Activated CD4-positive, CD25-positive, alpha-beta regulatory T cell treated with anti-CD3 and anti-CD28 coated beads, Interleukin-2, amount 50 U/mL, for 16 hours (primary cell): ENCODE measurements at places on chromosomes 2 and 18.

DNA sequence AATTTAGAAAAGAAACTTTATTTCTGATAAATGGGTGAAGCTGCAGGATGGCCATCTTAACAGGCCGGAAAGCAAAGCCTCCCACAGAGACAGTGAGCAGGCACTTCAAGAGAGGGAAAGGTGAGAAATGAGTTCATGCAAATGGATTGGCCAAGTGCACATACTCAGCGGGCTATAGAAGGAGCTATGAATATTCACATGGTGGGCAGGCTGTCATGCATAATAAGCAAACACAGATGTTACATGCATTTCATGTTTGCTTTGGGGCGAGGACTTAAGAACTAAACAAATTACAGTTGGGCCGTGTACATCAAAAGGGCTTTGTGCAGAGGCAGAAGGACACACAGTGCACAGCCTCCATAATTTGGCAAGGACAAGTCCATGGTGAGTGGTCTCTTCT is 69.8 kb upstream of the MAL start:
- no peak for DNase-seq

DNA sequence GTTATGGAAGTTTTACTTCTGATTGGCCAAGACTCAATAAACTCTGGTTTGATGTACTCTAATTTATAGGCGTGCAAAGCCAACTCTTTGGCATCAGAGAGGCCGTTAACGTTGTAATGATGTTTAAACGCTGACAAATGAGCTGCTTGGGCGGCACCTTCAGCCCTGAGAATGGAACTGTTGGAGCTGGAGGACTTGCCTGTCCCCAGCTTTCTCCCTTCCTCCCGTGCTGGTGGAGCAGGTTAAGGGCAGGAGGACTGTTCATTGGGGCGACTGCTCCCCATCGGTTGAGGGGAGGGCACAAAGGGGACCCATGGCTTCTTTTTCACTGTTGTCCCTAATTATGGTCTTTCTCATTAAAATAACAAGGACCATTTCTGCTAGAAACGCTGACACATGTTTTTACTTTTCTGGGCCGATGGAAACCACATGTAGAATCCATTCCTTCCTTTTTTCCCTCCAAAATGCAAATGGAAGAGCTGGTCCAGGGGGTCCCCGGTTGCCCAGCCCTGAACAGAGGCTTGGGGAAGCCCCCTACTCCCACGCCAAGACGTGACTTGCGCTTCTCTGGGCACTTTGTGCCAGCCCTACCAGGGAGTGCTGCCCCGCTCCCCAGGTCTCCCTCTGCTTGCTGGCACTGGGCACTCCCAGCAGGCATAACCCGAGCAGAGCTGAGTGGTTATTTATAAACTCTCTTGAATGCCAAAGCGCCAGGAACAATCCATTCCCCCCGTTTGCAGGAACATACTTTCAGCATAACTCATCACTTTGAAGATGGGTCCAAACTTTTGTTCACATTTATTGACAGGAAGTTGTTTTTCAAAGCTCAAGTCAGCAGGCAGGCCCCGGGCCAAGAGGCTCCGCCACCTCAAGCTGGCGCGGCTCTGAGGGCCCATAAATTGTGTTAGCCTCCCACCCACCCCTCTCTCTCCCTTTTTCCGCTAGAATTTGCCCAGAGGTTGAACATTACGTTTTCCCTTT is 170.1 kb downstream of the ASB1 start:
- DNase-seq = no peak

GRCh38 chr2:210170196-210170445 is 1.1 kb downstream of the KANSL1L start:
- no peak for DNase-seq

DNA sequence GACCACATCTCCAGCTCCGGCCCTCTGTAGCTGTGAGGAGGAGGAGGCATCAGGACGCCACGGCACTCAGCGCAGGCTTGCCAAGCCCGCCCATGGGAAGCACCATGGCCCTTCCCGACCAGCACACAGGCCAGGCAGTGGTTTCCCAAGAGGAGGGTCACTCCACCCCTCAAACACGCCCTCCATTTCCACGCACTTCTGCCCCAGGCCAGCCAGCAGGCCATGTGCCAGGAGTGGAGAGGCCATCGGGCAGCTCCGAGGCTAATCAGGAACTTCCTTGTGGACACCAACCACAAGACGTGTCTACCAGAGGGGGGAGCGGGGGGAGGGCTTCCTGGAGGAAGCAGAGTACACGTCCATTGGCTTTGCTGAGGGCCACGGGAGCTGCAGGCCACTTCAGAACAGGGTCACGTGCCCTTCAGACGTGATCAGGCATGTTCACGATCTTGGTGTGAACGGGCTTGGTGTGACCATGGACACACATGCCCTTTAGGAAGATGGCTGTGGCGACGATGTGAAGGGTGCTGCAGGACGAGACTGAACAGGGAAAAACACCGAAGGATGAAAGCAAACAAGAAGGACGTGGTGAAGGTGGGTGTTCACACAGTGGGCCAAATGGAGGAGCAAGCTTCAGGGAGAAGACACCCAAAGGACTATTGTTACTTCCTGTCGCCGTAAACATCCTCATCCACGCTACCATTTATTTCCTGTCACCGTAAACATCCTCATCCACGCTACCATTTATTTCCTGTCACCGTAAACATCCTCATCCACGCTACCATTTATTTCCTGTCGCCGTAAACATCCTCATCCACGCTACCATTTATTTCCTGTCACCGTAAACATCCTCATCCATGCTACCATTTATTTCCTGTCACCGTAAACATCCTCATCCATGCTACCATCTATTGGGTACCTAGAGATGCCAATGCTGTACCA is 6.5 kb upstream of the MTERF4 start:
- no peak for DNase-seq

- DNase-seq = no peak
Measured at GRCh38 chr2:109238580-109238979, 109.6 kb downstream of the SH3RF3 start.

DNA sequence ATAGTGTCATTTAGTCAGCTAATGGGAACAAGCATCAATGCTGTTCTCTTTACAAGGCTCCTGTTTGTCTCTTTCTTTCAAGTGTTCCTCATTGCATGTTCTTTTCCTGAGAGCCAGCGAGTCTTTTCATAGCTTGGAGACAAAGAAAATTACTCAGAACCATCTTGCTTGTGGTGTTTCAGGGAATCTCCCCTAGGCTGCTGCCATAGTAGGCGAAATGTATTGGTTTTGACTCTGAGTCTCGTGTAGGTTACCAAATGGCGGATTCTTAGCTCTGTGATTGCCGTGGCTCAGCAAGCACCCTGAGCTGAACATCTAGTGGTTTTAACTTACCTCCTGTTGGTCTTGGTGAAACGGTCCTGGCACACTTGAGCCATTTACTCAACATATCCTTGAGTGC is 68.7 kb downstream of the RHBDD1 start:
- no peak for DNase-seq

DNA sequence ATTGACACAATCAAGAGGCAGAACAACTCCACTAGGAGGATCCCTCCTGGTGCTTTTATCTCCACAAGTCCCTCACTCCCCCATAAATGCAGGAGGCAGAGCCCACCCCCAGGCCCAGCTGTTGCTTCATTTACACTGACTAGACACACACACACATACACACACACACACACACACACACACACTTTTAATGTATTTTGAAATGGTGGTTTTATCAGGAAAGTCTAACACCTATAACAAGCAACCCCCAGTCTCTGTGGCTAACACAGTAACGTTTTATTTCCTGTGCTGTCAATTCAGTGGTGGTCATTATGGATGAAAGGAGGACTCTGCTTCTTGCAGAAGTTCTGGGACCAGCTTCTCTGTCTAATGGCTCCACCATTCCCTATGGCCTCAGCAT is 125.4 kb upstream of the FOSL2 start:
- DNase-seq = no peak

GRCh38 chr2:239039479-239039861 is 191.6 kb downstream of the TWIST2 start:
- no peak for DNase-seq

- DNase-seq = no peak
Measured at GRCh38 chr2:191983186-191983585, 136.3 kb upstream of the CAVIN2 start.

GRCh38 chr2:215841175-215841816 is 172.1 kb downstream of the MREG start:
- DNase-seq = no peak

DNA sequence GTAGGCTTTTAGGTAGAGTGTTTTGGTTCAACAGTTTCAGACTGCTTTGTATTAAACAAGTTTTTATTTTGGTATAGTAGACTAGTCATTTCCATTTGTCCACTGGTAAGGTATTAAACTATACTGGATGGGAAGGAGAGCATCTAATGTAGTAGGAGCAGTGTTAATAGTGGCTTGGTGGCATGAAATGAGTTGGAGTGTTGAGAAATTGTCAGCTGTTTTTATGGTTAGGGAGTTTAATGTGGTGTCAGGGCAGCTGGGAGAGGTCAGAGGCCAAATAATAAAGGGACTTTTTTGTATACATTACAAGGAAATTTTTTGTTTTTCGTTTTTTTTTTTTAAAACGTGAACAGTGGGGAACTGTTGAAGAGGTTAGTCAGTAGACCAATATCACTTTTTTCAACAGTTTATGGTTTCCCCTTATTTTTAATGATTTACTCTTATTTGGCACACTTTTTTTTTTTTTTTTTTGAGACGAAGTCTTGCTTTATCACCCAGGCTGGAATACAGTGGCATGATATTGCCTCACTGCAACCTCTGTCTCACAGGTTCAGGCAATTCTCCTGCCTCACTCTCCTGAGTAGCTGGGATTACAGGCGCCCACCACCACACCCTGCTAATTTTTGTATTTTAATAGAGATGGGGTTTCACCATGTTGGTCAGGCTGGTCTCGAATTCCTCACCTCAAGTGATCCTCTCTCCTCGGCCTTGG is 21.2 kb downstream of the ACTR3 start:
- no peak for DNase-seq

DNA sequence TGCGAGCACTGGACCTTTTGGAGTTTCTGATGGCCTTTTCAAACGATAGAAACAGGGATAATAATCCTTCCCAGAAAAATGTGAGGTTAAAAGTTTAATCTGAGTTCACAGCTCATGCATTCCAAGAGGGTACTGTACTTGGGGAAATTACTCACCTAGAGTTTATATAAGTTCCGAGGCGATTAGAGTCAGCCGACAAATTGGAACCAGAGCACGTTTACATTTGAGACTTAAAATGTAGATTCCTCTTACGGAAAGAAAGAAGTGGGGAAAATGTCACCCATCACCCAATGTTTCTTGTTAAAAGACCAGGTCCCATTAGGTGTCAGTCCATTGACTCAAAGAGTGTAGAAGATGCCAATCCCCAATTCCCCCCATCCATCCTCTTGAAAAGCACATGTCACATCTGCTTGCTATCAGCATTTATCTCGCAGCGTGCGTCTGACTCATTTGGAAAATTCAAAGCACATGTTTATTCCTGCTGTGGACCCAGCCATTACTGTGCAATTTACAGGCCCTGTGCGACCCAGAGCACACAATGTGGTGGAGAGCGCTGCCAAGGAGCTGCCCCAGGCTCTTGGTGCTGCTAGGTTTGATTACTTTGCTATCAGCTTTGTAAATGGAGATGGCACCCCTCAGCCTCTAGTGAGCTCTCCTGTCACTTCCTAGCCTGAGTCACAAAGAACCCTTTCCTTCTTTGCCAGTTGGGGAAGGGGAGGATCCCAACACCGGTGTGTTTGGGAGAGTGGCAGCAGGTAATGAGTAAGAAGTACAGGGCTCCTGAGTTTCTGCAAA is 104.8 kb downstream of the COLEC12 start:
- DNase-seq = no peak

DNA sequence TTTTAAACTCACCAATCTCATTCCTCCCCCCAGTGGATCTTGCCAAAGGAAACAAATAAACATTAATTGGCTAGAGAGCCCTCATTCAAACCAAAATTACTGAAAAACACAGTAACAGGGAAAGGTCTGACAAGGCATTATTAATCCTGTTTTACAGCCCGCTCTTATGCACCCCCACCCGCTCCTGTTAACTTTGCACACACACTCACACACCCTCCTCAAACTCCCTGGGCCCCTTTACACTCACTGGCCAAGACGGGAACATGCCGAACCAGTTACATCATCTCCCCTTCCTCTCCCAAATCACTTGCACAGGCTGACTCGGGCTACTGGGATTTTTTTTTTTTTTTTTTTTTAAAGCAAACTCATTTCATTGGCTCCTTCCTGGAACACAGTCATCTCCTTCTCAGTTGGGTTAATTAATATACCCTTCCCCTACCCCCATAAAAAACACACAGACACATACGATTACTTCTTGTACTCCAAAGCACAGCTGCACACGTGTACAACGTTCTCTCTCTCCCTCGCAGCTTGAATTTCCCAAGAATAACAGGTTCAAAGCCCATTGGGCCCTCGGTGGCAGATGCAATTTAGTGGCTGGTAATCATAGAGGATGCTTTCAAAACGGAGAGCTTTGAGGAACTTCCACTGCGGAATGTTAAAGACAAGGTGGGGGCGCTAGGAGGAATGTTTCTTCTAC is 31.8 kb downstream of the KLF7 start:
- DNase-seq = no peak

GRCh38 chr2:35933031-35933430 is 422.5 kb upstream of the CRIM1 start:
- DNase-seq = no peak

DNA sequence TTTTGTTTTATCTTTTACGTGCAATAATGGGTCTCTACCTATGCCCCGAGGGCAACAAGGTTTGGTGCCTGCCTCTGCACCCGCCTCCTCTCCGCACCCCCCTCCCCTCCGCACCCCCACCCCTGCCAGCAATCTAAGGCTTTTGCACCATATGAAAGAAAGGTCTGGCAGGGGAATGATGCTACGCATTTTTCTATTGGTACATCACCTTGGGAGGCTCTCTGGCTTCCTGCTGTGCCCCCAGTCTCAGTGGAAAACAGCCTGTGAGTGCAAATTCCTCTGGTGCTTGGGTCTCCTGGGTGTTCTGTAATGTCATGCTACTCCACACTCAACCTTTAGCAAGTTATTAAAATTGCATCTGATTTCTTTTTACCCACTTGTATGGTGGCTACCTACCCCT is 161.3 kb upstream of the SMAD7 start:
- DNase-seq = no peak

DNA sequence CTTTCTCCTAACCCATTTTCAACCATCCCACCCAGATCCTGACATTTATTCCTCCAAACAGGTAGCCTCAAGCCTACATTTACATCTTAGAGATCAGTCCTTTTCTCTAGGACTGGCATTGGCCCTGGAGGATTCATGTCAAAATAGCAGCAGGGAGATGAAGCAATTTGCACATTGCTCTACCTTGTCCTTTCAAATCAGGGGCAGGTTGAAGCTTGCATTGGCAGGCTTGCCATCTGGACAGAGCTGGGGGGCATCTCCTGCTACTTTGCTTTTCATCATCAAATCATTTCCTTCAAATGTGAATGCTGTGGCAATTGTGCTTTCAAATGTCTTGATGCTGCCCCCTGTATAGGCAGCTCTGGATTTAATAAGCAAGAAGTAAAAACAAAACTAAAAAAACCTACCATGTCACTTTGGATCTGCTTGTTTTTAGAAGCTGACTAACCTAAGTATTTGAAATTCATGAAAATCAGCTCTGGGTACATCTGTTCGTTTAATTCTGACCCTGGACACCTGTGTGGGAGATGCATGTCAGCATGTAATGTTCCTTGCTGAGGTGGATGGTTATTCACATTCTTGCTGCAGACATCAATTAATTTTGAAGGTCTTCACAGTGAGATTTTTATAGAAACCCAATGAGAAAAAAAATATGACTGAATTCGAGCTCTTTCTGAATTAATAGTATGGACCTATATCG is 47.9 kb downstream of the KIF5C start:
- no peak for DNase-seq

- DNase-seq = no peak
Measured at GRCh38 chr2:1546023-1546591, 132.8 kb downstream of the TPO start.
